Hematopoietic multipotent progenitor cell treated with erythropoietin and hydrocortisone succinate and interleukin-3 and kit ligand, for 4 days (in vitro differentiated cells): ENCODE measurements at places on chromosomes 13 and 19.

- peak; percentile 59 for DNase-seq
These were observed 7.2 kb downstream of the ABCA7 start for GRCh38 chr19:1046836-1047695.

- no peak for DNase-seq
These were observed 10.4 kb downstream of the SIGLEC11 start for GRCh38 chr19:49950590-49950948.

DNA sequence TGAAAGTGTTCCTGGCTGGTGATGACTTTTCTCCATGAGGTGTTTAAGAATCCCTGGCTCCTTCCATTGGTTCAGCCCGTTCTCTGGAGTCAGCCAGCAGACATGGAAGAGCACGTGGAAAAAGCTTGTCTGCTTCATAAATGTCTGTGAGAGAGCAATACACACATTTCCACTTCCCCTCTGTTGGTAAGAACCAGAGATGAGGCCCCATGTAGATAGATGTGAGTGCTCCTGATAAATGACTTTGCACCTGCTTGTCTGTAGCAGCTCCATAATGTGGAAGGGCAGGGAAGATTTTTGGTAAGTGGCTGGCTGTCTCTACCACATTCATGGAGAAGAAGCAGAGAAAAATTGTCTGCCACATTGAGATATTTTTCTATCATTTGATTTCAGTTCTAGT is 325.8 kb downstream of the LMO7 start:
- DNase-seq: peak; percentile 22

- no peak for DNase-seq
These were observed 37.4 kb downstream of the CEBPA start for GRCh38 chr19:33264881-33265445.

GRCh38 chr13:29435125-29435911 is 160.2 kb downstream of the SLC7A1 start:
- no peak for DNase-seq

- no peak for DNase-seq
These were observed 6.3 kb upstream of the F10 start for GRCh38 chr13:113116206-113116800.

DNA sequence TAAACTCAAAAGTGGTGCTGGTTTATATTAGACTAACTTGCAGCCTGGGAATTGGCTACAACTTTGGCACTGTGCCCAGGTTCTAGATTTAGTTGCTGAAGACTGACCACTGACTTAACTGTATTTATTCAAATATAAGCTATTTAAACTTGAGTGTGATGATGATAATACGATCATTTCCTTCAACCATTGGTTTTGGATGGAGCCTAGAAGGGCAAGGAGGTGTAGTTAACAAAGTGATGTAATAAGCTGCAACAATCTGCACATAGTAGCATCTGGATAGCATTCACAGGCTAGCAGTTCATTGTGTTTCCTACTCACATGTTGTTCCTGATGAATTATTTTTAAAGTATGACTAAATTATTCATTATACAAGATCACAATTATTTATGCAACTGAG is 55.2 kb upstream of the DACH1 start:
- DNase-seq: no peak

GRCh38 chr13:91133941-91134802 is 213.3 kb upstream of the MIR17HG start:
- peak; percentile 79 for DNase-seq

GRCh38 chr19:17841371-17841809 is 6.4 kb downstream of the JAK3 start:
- no peak for DNase-seq

DNA sequence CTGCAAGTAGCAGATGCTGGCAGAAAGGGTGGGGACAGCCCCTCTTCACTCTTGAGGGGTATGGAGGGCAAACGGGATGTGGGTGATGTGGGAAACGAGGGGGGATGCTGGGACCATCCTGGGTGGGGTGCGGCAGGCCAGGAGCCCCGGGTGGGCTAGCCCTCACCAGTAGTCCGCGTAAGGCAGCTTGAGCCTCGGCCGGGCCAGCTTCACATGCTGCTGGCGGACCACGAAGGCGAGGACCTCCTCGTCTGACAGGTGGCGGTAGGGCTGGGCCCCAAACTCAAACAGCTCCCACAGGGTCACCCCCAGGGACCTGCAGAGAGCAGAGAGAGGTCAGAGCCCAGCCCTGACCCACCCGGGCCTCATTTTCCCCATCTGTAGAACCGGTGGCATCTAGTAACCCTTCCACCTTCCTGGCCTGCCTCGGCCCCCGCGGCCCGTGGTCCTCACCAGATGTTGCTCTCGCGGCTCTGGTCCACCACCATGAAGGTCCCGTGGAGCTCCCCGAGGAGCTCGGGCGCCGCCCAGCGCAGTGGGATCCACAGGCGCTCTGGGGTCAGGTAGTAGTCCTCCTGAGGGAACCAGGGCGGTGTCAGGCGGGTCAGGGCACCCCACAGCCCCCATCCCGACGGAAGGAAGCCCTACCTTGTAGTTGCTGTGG is 10.7 kb downstream of the LMTK3 start:
- DNase-seq: no peak

DNA sequence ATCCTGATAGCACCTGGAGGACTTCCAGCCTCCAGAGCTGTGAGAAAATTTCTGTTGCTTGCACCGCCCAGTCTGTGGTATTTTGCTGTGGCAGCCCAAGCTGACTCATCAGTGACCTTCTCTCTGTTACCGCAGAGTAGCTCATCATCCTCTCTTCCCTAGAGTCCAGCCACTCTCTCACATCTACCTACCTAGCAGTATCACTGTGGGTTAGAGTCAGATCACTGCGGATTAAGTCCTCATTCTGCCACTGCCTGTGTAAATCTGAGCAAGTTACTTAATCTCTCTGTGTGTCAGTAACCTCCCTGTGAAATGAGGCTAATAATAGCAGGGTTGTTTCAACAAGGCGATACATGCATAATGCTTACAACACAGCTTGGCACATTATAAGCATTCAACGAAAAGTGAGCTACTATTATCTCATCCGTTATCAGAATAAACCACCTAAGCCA is 40.3 kb upstream of the USPL1 start:
- DNase-seq: peak; percentile 81
